ENCODE measurements at places on chromosomes 7 and 10.

- DNase-seq, result no peak
Observed at GRCh38 chr7:83861-84632, 108.3 kb upstream of the FAM20C start.

DNA sequence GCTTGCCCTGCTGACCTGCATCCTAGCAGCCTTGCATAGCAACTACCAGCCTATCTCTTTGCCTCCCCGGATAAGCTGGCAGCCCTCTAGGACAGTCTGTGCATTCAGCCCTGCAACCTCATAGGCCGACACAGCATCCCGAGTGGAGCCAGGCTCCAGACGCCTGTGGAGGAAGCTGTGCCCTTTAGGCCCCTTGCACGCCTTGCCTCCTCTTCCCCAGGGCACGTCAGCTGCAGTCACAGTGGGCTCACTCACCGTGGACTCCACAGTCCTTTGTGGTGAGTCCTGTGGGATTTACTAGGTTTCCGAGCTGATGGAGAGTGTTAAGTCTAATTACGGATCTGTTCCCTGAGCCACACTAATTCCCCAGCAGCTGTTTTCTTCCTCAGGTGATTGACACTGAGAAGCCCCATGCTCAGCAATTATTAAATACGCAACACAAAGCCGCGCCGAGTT, 540.0 kb downstream of the TCERG1L start:
- DNase-seq, result no peak

- DNase-seq, result no peak
Observed at GRCh38 chr10:103493916-103494877, 692 bp downstream of the NEURL1 start.

- no peak for DNase-seq
Observed at GRCh38 chr7:47357863-47358262, 224.0 kb downstream of the TNS3 start.

DNA sequence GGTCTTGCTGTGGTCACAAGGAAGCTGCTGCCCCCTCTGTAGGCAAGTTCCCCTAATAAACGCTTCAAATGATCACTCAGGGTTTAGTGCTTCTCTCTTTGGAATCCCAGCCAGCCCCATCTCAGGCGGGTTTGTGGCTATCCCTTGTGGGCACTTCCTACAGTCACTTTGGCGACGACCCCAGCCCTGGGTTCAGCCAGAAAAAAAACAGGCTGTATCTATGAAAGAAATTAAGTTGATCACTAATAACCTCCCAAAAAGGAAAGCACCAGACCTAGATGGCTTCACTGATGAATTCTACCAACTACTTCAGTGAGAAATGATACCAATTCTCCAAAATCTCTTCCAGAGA, 208.2 kb downstream of the MAD1L1 start:
- no peak for DNase-seq

- no peak for DNase-seq
Observed at GRCh38 chr7:54559401-54559800, 17.2 kb downstream of the VSTM2A start.

DNA sequence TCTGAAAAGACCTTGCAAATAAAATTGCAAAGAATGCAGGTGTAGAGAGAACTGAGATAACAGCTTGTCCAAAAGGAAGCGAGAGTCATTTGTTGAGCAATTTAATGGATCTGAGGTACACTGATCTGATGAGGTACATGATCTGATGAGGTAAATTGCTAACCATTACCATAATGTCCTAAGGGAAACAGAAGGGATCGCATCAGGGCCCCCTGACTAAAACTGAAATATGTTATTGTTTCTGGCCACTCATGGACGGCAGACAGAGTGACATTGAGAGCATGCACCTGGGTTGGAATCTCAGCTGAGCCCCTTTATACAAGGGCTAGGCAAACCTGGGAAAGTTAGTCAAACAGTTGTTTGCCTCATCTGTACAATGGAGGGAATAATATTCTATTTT, 15.8 kb upstream of the PAPSS2 start:
- DNase-seq, result no peak

GRCh38 chr10:129900825-129901224, 63.2 kb downstream of the EBF3 start:
- DNase-seq, result no peak

DNA sequence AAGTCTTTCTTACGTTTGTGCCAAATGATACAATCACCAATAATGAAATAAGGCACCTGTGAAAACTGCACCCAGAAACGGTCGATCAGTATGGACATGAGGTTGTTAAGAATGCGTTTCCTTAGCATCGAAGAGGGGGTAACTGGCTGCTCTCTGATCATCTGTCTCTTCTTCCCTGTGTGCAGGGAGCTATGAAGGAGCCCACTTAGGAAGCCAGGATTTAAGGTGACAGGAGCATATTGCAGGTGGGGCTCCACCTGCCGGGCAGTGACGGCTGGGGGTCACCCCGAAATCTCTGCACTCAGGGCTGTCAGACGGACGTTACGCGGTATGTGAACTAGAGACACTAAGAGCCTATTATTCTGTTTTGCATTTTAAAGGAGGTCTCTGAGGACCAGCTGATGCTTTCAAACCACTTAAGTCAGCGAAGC, 64.5 kb downstream of the CARD11 start:
- no peak for DNase-seq

- DNase-seq, result no peak
Observed at GRCh38 chr7:2931034-2931415, 86.9 kb upstream of the GNA12 start.

DNA sequence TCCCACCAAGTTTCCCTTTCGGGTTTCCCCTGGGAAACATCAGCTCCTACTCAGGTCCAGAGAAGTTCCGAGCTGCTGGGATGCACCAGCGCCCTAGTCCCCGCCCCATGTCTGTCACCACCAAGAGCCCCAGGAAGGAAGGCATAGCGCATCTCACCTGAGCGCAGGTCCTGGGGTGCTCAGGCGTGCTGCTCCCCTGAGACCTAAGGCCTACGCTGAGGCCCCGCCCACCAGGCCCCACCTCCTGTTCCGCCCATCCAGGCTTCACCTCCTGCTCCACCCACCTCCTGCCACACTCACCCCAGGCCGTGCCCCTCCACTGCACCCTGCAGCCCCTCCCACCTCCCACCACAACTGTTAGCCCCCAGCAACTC, 1.2 kb upstream of the TFR2 start:
- DNase-seq, result no peak

DNA sequence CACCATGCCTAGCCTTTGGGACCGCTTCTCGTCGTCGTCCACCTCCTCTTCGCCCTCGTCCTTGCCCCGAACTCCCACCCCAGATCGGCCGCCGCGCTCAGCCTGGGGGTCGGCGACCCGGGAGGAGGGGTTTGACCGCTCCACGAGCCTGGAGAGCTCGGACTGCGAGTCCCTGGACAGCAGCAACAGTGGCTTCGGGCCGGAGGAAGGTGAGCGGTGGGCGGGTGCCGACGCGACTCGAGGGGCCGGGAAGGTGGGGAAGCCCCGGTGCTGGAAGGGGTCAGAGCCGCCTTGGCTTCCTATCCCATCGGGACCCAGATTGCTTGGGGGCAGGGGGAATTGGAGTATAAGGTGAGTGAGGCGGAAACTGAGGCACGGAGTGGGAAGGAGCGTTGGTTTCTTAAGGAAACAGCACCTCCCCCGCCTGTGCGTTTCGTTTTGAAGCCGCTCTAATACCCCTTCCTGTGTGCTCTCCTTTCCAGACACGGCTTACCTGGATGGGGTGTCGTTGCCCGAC, 547 bp downstream of the DDIT4 start:
- DNase-seq, result no peak

GRCh38 chr10:10403762-10404161, 613.9 kb upstream of the CELF2 start:
- no peak for DNase-seq

DNA sequence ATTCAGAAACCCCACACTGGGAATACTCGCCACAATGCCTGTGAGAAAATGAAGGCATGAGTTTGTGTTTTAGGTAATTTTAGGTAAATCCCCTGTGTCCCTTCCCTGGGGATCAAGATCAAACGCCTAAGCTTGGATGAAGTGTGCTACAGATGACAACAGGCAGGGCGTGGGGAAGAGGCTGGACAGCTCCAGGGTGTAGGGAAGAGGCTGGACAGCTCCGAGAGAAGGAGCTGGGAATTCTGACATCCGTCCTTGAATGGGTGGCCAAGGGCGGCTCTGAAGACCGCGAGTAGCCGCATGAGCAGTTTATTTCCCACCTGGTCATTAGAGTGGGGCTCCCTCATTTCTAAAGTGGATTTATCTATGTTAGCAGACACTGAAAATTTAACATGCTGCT, 109.7 kb downstream of the RAMP3 start:
- DNase-seq, result no peak

DNA sequence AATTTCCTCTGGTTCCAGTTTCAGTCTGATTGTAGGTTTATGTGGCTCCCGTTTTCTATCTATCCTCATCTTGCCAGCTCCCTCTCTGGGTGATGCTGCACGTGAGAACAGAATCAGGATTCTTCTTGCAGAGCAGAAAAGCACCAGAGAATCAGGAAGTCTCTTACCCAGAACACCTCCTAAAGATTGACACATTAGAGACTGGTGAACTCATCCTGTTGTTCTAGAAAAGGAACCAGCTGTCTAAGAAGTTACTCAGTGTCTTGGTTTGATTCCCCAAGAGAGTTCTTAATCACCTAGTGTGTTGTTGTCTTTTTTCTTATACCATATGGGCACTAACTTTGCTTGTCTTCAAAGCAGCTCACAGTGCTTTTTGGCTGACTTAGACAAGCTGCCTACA, 152.4 kb downstream of the DGKI start:
- no peak for DNase-seq

DNA sequence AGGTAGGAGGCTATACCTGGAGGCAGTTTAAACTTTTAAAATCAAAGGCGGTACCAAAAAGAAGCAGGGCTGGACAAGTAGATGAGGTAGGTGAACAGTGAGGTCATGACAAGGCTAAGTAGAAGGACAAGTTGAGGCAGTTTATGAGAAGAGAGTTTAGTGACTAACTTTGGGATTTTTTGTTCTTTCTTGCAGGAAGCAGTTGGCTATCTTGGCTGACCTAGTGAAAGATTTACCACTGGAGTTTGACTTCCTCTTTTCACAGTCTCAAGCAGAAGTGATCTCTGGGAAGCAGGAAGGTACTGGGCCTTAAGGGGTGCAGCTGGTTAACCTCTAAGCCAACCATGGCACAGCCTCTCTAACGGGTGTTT, 26.3 kb downstream of the ENTPD7 start:
- DNase-seq, result no peak

GRCh38 chr7:8146788-8147413, 115.1 kb downstream of the ICA1 start:
- DNase-seq, result no peak

DNA sequence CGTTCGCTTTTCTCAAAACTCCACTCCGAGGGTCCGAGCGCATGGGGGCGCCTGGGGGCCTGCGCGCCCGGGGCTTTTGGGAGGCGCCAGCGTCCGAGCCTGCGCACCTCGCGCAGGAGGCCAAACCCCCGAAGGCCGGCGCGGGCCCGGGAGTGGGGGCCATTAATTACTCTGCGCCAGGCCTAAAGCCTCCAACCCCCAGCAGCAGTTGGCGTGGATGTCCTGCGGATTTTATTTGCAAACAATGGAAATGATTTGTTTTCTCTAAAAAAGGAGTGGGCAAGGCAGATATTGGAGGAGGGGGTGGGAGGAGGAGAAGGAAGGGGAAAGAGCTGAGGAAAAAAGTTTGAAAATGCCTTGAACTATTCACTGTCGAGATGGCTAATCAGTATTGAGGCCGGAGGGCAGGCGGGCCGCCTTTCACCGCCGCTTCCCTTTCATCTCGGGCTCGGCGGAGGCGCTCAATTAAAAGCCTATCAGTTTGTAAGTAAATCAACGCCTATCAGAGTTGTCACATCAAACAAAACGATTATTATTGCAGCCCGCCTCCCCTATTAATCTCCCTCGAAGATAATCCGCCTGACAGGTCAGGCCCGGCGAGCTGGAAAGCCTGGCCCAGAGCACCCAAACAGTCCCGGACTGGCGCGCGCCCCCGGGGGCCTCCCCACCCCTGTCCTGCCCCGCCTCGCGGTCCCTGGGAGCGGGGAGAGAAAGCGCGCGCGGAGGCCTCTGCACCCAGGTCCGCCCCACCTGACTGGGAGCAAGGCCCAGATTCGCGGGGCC, 3.4 kb upstream of the ZNF503 start:
- DNase-seq, result no peak

- DNase-seq, result no peak
Observed at GRCh38 chr7:117402109-117402508, 25.2 kb downstream of the ASZ1 start.

DNA sequence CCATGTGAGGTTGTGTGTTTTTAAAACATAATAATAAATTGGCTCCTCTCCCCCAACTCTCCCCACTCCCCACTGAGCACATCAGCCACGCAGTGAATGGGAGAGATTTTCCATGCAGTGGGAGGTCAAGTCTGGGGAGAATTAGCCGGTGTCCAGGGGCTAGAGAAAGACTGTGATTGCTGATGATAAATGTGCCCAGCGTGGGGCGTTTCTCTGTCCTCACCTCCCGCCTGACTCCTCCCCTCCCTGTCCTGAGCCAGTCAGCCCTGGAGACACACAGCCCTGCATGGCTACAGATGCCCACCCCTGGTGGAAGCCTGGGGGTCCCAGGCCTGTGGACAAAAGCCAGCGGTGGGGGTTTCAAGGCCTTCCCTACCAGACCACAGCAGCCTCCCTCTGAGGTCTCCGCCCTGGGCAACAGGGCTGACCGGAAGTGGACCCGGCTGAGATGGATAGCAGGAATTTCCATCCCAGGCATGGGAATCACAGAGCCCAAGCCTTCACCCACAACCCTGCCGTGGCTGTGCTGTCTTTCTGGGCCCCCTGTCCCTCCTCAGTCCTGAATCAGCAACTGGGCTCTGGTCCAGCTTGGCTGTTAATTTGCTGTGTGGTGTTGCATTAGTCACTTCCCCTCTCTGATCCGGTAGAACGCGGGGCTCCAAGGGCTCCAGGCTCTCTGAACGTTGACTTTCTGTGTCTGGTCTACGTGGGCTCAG, 46.8 kb upstream of the SLC29A3 start:
- DNase-seq, result no peak

DNA sequence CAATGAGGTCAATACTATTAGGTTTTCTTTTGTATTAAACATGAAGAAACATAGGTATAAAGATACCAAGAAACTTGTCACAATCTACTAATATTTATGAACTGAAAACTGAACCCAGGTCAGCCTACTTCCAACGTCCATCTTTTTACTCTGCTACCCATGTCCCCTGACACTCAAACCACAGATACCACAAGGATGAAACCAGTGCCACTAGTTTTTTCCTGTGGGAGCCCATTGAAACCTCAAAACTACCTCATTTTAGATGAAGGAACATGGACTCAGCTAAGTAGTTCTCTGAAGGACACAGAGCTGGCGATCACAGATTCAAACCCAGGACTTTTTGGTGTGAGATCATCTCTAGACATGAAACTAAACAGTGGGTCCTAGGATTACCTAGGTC, 6.8 kb downstream of the TET1 start:
- no peak for DNase-seq

GRCh38 chr10:126459032-126459831, 71.0 kb upstream of the ADAM12 start:
- no peak for DNase-seq

DNA sequence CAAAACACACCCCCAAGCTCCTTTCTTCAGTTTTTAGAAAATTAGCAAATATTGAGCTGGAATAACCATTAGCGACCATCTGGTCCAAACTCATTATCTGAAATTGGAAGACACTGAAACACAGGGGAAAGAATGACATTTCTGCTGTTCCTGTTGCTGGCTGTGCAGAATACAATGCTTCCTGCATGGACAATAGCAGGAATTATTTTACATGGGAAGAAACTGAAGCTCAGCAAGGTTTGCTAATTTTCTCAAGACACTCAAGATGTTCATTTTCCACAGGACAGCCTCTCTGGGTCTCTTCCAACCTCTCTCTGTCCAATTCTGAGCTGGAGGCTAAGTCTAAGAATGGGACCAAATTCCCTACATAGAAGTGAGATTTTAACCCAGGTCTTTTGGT, 81.9 kb upstream of the TNS3 start:
- DNase-seq, result no peak

GRCh38 chr10:131198843-131199242, 112.7 kb downstream of the TCERG1L start:
- no peak for DNase-seq

Data from stimulated activated naive CD4-positive, alpha-beta T cell (primary cell).